ENCODE measurements at places on chromosomes 1 and 21. TPM values are rescaled to one million over a fixed set of nuclear protein-coding genes. Genes with fewer than 3 reads are reported as not detected.

DNA sequence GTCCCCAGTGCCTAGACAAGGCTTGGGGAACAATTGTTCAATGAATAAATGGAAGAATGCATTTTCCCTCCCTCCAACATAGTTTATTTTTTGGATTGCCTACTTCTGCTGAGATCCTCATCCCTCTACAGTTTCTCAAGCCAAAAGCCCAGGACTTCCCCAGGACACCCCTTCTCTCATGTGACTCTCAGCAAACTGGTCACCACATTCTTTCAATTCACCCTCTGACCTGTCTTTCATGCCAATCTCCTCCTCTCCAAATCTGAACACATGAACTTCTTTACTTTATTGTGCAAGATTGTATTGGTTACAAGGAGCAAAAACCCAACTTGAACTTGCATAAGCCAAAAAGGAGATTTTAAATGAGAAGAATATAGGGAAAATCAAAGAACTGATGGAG, 103.2 kb upstream of the JUN start:
- H3K27ac ChIP-seq: peak overlapping the region; percentile 81
- H3K27me3 ChIP-seq: no peaks in the 10 kb centered on the region
- peaks cover 40% of the 10 kb centered on the region for H3K4me1 ChIP-seq
- no peak for DNase-seq
- no peaks in the 10 kb centered on the region for H3K36me3 ChIP-seq

FAM72D gene
- total RNA-seq: 12.8 TPM

DNA sequence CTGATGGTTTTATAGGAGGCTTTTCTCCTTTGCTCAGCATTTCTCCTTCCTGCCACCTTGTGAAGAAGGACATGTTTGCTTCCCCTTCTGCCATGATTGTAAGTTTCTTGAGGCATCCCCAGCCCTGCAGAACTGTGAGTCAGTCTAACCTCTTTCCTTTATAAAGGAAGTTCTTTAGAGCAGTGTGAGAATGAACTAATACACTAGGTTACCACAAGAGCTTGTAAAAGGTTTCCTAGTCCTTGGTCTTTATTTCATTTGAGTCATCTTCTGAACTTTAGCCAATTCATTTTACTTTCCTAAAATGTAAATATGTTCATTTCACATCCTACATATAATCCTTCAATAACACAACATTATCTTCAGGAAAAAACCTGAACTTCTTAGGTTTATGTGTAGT, 365.3 kb downstream of the HHIPL2 start:
- H3K4me3 ChIP-seq: no peak overlapping the region
- H3K36me3 ChIP-seq: no peaks in the 10 kb centered on the region
- H3K4me1 ChIP-seq: no peaks in the 10 kb centered on the region
- no peak for DNase-seq

DNA sequence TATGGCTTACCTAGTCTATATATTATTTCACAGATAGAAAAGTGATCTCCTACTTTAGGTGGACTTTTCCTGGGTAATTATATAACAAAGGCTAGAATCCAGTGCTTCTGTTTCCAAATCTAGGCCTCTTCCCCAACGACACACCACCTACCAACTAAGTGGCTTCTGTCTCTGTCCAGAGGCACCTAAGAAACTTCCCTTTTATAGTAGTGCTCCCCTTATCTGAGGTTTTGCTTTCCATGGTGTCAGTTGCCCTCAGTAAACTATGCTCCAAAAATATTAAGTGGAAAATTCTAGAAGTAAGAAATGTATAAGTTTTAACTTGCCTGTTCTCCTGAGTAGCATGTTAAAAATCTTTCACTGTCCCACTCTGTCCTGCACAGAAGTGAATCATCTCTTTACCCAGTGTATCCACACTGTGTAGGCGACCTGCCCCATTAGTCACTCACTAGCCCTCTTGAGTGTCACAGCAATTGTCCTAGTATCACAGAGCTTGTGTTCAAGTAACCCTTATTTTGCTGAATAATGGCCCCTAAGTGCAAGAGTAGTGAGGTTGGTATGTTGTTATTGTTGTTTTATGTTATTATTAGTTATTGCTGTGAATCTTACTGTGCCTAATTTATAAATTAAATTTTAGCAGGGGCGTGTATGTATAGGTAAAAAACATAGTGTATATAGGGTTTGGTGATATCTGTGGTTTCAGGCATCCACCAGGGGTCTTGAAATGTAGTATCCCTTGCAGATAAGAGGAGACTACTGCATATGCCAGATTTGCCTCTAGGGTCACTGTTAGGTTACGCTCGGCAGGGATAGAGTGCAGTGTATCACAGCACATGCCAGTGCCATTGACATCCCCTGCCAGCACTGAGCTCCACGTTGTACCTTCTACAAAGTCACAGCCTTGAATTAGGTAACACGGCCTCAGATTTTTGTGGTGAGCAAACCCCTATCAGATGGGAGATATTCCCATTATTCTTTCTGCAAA, 14.7 kb upstream of the CD53 start:
- H3K4me3 ChIP-seq: no peak overlapping the region
- no peak overlapping the region for H3K27ac ChIP-seq
- no peaks in the 10 kb centered on the region for H3K27me3 ChIP-seq
- no peaks in the 10 kb centered on the region for H3K36me3 ChIP-seq
- DNase-seq: no peak

MYOM3 gene
- total RNA-seq: 0.05 TPM

- no peak overlapping the region for H3K27ac ChIP-seq
- H3K36me3 ChIP-seq: no peaks in the 10 kb centered on the region
- H3K27me3 ChIP-seq: no peaks in the 10 kb centered on the region
- DNase-seq: no peak
These were observed 62.1 kb upstream of the PROX1 start for GRCh38 chr1:213925531-213926182.

SPOCD1 gene
- 0.54 TPM for total RNA-seq

PLA2G2F gene
- not detected for total RNA-seq

- no peaks in the 10 kb centered on the region for H3K36me3 ChIP-seq
- H3K27ac ChIP-seq: no peak overlapping the region
- no peak for DNase-seq
- no peaks in the 10 kb centered on the region for H3K4me1 ChIP-seq
- no peak overlapping the region for H3K4me3 ChIP-seq
These were observed 86.0 kb downstream of the TIAM1 start for GRCh38 chr21:31258073-31258472.

FALEC gene
- 1.0 TPM for total RNA-seq

DNA sequence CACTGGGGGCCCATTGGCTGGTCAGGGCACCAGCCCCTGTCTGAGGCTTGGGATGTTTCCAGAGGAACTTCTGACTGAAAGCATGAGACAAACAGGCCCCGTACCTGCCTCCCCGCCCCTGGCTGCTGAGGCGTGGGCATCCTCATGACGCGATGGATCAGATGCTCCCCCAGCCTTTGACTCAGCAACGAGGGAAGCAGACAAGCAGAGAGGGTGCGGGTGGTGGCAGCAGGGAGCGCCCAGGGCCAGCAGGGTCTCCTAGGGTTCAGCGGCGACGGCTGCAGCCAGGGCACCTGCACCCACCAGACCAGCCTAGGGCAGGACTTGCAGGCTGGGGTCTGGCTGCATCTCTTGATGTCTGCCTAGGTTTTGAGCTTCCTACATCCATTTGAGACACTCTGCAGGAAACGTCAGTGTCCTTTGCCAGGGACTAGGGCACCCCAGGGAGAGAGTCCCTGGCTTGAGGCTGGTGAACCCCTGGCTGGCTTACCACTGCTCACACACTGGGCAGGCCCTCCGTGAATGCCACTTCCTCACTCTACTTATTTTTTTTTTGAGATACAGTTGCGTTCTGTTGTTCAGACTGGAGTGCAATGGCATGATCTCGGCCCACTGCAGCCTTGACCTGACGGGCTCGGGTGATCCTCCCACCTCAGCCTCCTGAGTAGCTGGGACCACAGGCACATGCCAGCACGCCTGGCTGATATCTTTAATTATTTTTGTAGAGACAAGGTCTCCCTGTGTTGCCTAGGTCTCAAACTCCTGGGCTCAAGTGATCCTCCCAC, 63.3 kb downstream of the DHRS3 start:
- H3K27me3 ChIP-seq: no peaks in the 10 kb centered on the region
- H3K4me1 ChIP-seq: peaks cover 35% of the 10 kb centered on the region
- H3K4me3 ChIP-seq: no peak overlapping the region
- no peaks in the 10 kb centered on the region for H3K36me3 ChIP-seq

NIPAL3 gene
- 13.6 TPM for total RNA-seq

HLX gene
- 0.39 TPM for total RNA-seq

- no peaks in the 10 kb centered on the region for H3K36me3 ChIP-seq
- no peaks in the 10 kb centered on the region for H3K27me3 ChIP-seq
These were observed 12.8 kb downstream of the GCSAML start for GRCh38 chr1:247561711-247562110.

- H3K27ac ChIP-seq: no peak overlapping the region
- H3K4me1 ChIP-seq: no peaks in the 10 kb centered on the region
- DNase-seq: no peak
- H3K27me3 ChIP-seq: peaks cover 10% of the 10 kb centered on the region
These were observed 330.2 kb downstream of the RRAGC start for GRCh38 chr1:38529391-38529790.

DNA sequence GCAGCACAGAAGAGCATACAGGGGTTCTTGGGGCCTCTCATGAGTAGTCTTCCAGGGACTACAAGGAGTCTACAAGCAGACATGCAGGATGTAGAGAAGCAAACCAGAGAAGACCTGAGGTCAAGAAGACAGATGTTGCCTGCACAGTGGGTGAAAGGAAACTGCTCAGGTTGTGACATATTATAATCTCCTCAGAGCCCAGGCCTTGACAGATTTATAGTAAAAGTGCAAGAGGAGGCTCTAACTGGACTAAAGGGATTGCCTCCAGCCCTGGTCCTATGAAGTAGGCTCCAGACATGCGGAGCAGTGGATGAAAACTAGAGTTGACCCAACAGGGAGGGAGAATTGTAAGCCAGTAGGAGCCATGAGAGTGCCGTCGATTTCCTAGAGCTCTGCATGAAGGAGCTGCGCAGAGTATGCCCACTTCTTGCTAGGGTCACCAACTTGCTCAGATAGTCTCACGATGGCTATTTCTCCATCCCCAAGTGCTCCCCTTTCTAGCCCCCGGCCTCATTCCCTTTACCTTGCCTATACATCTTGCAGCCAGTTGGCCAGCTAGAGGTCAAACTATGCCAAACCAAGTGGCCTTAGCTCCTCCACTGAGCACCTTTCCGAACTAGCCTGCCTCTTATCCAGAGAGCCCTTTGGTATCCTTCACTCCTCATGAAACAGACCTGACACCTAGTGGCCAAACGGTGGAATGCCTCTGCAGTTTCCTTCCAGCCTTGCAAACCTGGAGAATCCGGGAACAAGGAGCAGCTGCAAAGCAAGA, 36.2 kb upstream of the IPO9 start:
- H3K4me3 ChIP-seq: no peak overlapping the region
- H3K27ac ChIP-seq: no peak overlapping the region
- peaks cover 4% of the 10 kb centered on the region for H3K4me1 ChIP-seq
- H3K27me3 ChIP-seq: no peaks in the 10 kb centered on the region
- no peaks in the 10 kb centered on the region for H3K36me3 ChIP-seq

- DNase-seq: no peak
- H3K4me3 ChIP-seq: no peak overlapping the region
- H3K27ac ChIP-seq: no peak overlapping the region
- H3K27me3 ChIP-seq: no peaks in the 10 kb centered on the region
- H3K36me3 ChIP-seq: peaks cover 31% of the 10 kb centered on the region
- H3K4me1 ChIP-seq: peaks cover 3% of the 10 kb centered on the region
These were observed 18.9 kb downstream of the SFPQ start for GRCh38 chr1:35173909-35174540.

OR10R2 gene
- total RNA-seq: not detected

RAVER2 gene
- total RNA-seq: 15.1 TPM

DNA sequence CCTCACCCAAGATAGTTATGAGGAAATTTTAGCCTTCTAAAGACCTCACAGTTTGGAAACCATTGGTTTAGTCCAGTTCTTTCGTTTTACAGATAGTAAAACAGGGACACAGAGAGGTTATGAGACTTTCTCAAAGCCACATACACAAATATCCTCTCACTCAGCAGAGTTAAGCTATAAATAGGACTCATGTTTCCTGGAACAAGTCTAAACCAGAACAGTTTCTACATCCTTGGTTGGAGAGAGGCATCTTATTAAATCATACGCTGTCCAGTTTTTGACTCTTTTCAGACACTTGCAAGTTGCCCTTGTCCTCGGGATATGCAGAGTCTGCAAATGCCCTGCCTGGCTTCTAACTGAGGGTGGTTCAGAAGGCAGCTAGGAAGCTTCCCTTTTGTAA, 462.1 kb upstream of the DEPDC1 start:
- H3K4me3 ChIP-seq: no peak overlapping the region
- no peaks in the 10 kb centered on the region for H3K36me3 ChIP-seq
- no peak overlapping the region for H3K27ac ChIP-seq
- DNase-seq: no peak

- no peak overlapping the region for H3K27ac ChIP-seq
- H3K4me3 ChIP-seq: no peak overlapping the region
- DNase-seq: no peak
- H3K36me3 ChIP-seq: no peaks in the 10 kb centered on the region
- H3K27me3 ChIP-seq: no peaks in the 10 kb centered on the region
These were observed 131.9 kb upstream of the KCNJ6 start for GRCh38 chr21:38048167-38048566.

CFAP141 gene
- total RNA-seq: not detected

OR2W3 gene
- total RNA-seq: not detected

RAB25 gene
- total RNA-seq: not detected

GRCh38 chr1:221509575-221510355, 232.1 kb downstream of the DUSP10 start:
- H3K27me3 ChIP-seq: no peaks in the 10 kb centered on the region
- no peaks in the 10 kb centered on the region for H3K36me3 ChIP-seq
- no peaks in the 10 kb centered on the region for H3K4me1 ChIP-seq
- no peak overlapping the region for H3K4me3 ChIP-seq
- no peak for DNase-seq

CHIT1 gene
- total RNA-seq: not detected

RAB3B gene
- total RNA-seq: 1.2 TPM

- H3K4me1 ChIP-seq: no peaks in the 10 kb centered on the region
- DNase-seq: no peak
- H3K4me3 ChIP-seq: no peak overlapping the region
These were observed 9.8 kb downstream of the RAP1A start for GRCh38 chr1:111629190-111629954.

GRCh38 chr1:221998186-221998612, 256.3 kb upstream of the DUSP10 start:
- no peak overlapping the region for H3K4me3 ChIP-seq
- no peaks in the 10 kb centered on the region for H3K27me3 ChIP-seq
- no peaks in the 10 kb centered on the region for H3K36me3 ChIP-seq
- no peak overlapping the region for H3K27ac ChIP-seq
- H3K4me1 ChIP-seq: no peaks in the 10 kb centered on the region
- DNase-seq: no peak

- no peak for DNase-seq
- no peaks in the 10 kb centered on the region for H3K36me3 ChIP-seq
- H3K4me1 ChIP-seq: no peaks in the 10 kb centered on the region
- H3K27me3 ChIP-seq: no peaks in the 10 kb centered on the region
These were observed 573.5 kb downstream of the SMYD3 start for GRCh38 chr1:245933431-245934045.

- no peak overlapping the region for H3K27ac ChIP-seq
- H3K27me3 ChIP-seq: no peaks in the 10 kb centered on the region
- no peaks in the 10 kb centered on the region for H3K4me1 ChIP-seq
- no peaks in the 10 kb centered on the region for H3K36me3 ChIP-seq
These were observed 186.0 kb downstream of the PSMG1 start for GRCh38 chr21:38997051-38997842.

GPR61 gene
- total RNA-seq: not detected

GRCh38 chr21:38671773-38672172, 134.0 kb upstream of the ETS2 start:
- no peaks in the 10 kb centered on the region for H3K36me3 ChIP-seq
- no peak overlapping the region for H3K27ac ChIP-seq
- DNase-seq: no peak
- H3K4me1 ChIP-seq: no peaks in the 10 kb centered on the region
- no peak overlapping the region for H3K4me3 ChIP-seq

PADI1 gene
- total RNA-seq: 2.3 TPM
